ENCODE measurements at places on chromosomes 12 and 14.

- peak; percentile 91 for DNase-seq
These were observed 104.3 kb upstream of the MAX start for GRCh38 chr14:65206448-65207096.

- no peak for DNase-seq
These were observed 582.5 kb upstream of the MGAT4C start for GRCh38 chr12:86838711-86839110.

DNA sequence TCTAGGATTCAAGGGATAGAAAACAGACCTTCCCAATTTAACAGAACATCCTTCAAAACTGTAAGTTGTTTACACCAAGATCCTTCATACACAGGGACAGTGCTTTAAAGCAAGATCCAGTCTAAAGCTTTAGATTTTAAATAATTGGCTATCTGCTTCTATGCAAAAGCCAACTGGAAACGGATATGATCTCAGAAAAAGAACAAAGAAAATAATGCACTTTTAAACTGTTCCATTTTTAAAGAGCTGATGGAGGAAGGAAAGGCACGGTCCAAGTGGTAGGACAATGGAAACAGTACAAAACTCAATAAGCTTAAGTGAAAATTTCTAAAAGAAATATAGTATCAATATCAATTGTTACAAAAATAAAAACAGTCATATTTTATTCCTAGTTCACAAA is 27.7 kb downstream of the LRP6 start:
- DNase-seq, result no peak

DNA sequence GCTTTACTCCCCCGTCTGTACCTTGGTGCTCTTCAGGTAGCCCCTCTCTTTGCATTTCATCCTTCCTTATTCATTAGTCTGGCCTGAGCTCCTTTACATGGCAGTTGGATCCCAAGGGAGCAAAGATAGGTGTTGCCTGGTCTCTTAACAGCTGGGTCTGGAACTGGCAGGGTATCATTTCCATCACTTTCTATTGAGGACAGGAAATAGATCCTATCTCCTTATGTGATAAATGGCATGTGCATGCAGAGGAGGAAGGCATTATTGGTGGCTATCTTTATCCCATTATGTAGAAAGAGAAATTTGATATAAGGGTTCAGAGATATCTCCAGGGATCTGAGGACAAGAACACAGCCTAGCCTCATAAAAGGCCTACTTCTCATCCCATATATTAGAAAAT is 54.6 kb upstream of the OAS1 start:
- DNase-seq, result no peak

GRCh38 chr14:78048120-78048519 is 122.1 kb upstream of the NRXN3 start:
- DNase-seq, result no peak

GRCh38 chr12:77510985-77511384 is 319.7 kb upstream of the NAV3 start:
- DNase-seq, result no peak

- DNase-seq, result no peak
These were observed 4.9 kb downstream of the RHOJ start for GRCh38 chr14:63209160-63209559.

DNA sequence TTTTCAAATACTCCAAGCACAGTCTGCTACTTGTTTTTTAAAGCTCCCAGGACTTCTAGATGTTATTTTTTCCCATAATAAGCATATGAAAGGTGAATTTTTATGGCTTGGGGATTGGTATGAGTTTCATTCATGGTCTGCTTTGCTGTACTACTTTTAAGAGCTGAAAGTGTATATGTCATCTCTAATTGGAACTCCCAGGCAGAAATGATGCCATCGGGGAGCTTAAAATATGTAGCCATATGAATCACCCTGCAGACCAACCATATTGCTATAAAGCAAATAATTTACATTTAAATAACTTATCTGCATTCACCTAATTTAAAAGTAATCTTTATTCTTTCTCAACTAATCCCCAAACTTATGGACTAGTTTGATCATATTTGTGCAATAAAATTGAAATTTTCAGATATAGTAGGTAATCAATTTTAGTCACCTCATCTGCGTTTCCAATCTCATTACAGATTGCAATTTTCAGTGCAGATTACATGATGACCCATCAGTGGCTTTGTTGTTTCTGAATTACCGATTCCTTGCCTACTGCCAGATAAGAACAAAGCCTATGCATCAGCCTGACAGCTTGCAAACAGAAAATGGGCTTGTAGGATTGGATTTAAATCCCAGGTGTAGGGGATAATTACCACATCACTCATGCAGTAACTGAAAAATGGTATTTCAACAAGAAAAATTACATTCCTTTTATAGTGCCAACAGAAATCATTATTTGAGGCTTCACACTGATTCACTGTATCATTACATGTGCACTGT is 689.4 kb downstream of the NOVA1 start:
- DNase-seq, result no peak

GRCh38 chr12:1666215-1666614 is 24.7 kb upstream of the ADIPOR2 start:
- DNase-seq, result no peak

DNA sequence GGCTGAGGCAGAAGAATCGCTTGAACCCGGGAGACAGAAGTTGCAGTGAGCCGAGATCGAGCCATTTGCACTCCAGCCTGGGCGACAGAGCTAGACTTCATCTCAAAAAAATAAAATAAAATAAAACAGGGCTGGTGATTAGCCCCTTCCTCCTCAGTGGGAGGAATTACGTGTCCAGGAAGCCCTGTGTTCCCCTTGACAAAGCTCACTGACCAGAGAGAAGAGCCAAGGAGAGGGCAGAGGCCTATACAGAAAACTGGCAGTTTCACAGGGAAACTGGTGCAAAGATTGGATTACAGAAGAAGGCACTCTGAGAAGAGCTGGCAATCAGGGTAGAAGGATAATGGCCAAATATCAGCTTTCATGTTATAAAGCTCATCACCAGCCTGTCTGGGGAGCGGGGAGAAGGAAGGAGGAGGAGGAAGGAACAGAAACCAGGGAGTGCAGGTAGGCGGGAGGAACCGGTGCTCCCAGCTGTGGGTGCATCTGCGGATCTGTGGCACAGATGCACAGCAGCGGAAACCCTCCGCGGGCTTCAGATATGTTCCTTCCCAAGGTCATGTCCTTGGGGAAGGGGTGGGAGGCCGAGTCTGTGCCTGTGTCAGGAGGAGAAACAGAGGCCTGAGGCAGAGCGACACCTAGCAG is 6.7 kb downstream of the RAB15 start:
- DNase-seq, result no peak

GRCh38 chr14:21192875-21193535 is 37.1 kb upstream of the OR5AU1 start:
- no peak for DNase-seq

GRCh38 chr12:123741937-123742572 is 20.0 kb upstream of the DNAH10 start:
- no peak for DNase-seq

DNA sequence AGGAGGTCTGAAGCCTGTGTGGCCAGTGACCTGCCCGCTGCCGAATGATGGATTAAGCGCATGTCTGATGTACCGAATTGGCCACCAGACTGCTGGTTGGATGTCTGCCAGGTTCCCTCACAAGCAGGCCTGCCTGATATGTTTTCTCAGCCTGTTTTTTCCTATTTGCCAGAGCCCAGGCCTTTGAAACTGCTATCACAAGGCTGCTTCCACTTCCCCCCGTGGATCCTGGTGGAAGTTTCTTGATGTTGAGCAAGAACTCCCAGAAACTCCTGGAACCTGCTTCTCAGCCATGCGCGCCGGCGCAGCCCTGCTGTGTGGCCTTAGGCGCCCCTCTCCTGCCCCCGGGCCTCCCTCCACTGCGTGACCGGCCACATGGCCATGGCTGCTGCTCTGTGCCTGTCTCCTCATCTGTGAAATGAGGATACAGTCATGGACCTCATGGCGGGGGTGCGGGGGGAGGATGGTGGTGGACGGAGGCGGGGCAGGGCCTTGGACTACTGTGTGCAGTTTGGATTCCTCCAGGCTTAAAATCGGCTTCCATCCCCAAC is 56.6 kb downstream of the CALM1 start:
- no peak for DNase-seq

GRCh38 chr14:61553730-61554641 is 141.3 kb upstream of the HIF1A start:
- DNase-seq, result peak; percentile 90

DNA sequence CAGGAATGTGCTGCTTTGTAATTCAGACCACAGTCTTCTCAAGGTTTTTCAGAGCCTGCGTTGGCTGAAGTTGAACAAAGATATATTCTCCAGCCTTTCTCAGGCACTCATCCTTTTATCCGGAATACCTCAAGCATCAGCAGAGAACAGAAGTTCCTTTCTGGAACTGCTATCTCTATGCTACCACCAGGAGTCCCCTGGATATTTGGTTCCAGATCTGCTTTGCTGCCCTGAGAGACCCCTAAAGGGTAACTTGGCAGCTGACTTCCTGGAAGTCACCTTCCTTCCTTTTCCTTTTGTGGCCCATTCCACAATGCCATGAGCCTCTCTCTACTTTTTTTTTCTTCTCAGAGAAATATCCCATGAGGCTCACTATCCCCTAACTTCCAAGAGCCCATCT is 188.2 kb downstream of the PLCZ1 start:
- no peak for DNase-seq
